Kidney (tissue), 22 donors: ENCODE measurements at places on chromosomes 12 and 14. TPM values are rescaled to one million over a fixed set of nuclear protein-coding genes. Genes with fewer than 3 reads are reported as not detected.

Gene TRIAP1
- total RNA-seq = 15.6 TPM

Gene MYO1H
- not detected for total RNA-seq

Gene NTS
- 0.82 TPM for total RNA-seq

Gene CCDC60
- total RNA-seq = not detected

Gene ZCCHC8
- total RNA-seq = 25.8 TPM

Gene NPFF
- not detected for total RNA-seq

Gene PLEKHG3
- 127 TPM for total RNA-seq

Gene GARIN6
- not detected for total RNA-seq

Gene HOTAIR
- total RNA-seq = 0.76 TPM

Gene E2F7
- total RNA-seq = 0.28 TPM

Gene DEPDC4
- 1.4 TPM for total RNA-seq

Gene GLS2
- total RNA-seq = 2.5 TPM

Gene MYO1A
- total RNA-seq = 0.25 TPM

Gene CATSPERB
- total RNA-seq = 2.1 TPM

Gene MUCL1
- total RNA-seq = not detected

Gene METTL3
- 44.3 TPM for total RNA-seq

Gene B4GALNT3
- 12.5 TPM for total RNA-seq

Gene PLXNC1
- 11.6 TPM for total RNA-seq

Gene DLK1
- total RNA-seq = not detected

Gene NANOG
- 0.16 TPM for total RNA-seq

Gene SAMD15
- 6.2 TPM for total RNA-seq

Gene CELA1
- total RNA-seq = not detected

Gene FAM181A
- total RNA-seq = not detected

Gene GDF3
- total RNA-seq = 0.66 TPM

Gene NT5DC3
- 7.8 TPM for total RNA-seq

Gene PTPRQ
- 0.25 TPM for total RNA-seq

Gene AKAP5
- total RNA-seq = 5.1 TPM

Gene PTGDR
- 3.1 TPM for total RNA-seq

Gene RBP5
- 74.6 TPM for total RNA-seq

Gene ASIC1
- 1.6 TPM for total RNA-seq

Gene C12orf57
- 175 TPM for total RNA-seq

Gene SERPINA12
- total RNA-seq = not detected

Gene CD163L1
- total RNA-seq = 7.0 TPM

Gene KRT77
- total RNA-seq = not detected

Gene OR6C2
- not detected for total RNA-seq

Gene OTUB2
- 1.1 TPM for total RNA-seq

Gene GATC
- 39.4 TPM for total RNA-seq

Gene ACSM4
- total RNA-seq = not detected

Gene DIO3
- total RNA-seq = 0.94 TPM

Gene ADCY6
- total RNA-seq = 66.9 TPM

Gene TEX52
- not detected for total RNA-seq

Gene TMTC1
- 58.8 TPM for total RNA-seq

Gene ANKRD33
- total RNA-seq = not detected

Gene RFX4
- not detected for total RNA-seq

Gene BRMS1L
- total RNA-seq = 7.3 TPM

Gene CACNA1C
- total RNA-seq = 17.4 TPM

Gene FAM90A1
- 0.54 TPM for total RNA-seq

Gene GRIP1
- 18.4 TPM for total RNA-seq

Gene MAP3K9
- total RNA-seq = 8.3 TPM

Gene GPRC5D
- total RNA-seq = 0.25 TPM

Gene SYCP3
- total RNA-seq = 0.25 TPM

Gene SMCO2
- 0.38 TPM for total RNA-seq

Gene LIN7A
- total RNA-seq = 9.7 TPM

Gene SLCO1B3
- total RNA-seq = not detected

Gene KRT75
- not detected for total RNA-seq

Gene UBC
- 1,132 TPM for total RNA-seq

Gene TAS2R20
- total RNA-seq = 4.1 TPM

Gene CLEC6A
- not detected for total RNA-seq

Gene PRR4
- total RNA-seq = 1.8 TPM
